ENCODE measurements at places on chromosomes 1 and 21.

DNA sequence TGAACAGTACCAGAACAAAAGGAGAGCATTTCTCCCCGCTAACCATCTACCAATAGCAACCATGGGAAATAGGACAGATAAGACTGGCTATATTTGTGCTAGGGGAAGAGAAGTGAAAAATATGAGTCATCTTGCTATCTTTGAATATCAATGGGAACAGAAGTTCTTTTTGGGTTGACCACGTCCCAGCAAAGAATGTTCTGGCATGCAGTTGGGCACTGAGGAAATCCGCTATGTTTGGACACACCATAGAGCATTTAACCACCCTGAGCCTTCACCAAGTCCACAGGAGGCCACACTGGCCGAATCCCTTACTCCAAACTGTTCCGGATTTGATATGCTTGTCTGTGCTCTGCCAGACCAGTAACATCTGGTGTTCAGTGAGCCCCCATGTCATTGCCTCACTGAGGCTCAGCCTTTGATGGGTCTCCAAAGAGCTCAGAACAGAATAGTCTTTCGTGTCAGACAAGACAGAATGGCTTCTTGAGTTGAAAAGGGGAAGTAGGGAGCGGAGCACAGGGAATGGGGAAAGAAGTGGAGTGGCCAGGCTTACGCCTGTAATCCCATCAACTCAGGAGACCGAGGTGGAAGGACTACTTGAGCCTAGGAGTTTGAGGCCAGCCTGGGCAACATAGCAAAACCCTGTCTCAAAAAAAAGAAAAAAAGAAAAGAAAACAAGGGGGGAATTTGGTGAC is 81.4 kb downstream of the SMYD2 start:
- DNase-seq = no peak

DNA sequence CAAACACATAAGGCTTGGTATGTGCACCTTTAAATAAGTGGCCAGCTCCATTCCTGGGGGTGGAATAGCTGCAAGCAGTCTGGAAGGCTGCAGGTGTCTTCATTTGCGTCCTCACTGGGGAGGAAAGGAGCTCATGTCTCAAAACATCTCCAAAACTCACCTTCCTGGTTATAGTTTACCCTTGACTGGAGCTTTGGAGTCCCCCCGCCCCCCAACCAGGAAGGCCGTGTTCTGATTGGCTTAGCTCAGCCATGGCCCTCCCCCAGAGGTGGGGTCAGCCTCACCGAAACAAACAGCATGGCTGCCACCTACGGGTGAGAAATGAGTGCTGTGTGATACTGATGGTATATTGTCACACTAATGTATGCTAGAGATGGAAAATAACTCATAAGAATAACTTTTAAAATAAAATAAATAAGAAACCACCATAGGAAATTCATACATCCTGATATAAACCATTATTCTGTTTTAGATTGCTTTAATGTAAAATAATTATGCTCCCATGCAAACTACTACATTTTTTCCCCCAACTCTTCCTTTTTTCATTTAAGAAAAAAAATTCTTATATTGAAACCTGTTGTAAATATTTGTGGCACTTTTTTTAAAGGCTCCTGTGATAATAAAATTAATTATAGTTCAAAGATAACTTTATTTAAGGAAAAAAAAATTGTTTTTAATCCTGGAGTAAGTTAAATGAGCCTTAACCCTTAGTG is 90.8 kb downstream of the ZP4 start:
- DNase-seq = peak; percentile 50

- no peak for DNase-seq
These were observed 475.5 kb downstream of the NPHP4 start for GRCh38 chr1:5516756-5517155.

DNA sequence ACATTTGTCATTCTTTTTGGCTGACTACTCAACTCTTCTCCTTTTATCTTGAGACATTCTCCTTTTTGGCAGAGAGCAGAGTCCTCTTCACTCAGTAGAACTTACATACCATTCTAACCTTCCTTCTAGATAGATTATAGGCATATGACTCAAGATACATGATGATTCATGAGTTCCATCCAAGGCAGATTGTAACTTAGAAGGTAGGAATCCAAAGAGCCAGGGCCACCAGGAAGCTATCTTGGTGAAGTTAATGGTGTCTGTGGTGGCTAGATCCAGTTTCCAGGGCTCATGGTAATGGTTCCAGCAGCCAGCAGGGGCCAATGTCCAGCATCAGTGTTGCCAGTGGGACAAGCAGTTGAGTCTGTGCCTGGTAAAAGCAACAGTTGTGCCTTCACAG is 76.1 kb upstream of the KIAA0040 start:
- no peak for DNase-seq

DNA sequence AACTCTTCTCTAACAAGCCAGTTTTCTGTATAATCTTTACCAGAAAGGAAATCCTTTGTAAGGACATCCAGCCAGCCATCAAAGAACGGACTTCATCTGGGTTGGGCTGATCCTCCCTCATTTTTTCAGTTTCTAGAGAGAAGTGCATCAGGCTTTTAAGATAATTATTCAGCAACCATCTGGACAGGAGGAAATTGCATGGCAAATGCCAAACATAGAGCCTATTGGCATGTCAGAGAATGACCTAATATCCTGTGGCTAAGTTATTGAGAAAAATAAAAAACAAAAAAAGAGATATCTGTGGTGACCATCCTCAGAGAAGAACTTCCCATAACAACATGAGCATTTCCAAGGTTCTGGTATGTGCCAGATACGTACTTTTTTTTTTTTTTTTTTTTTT is 74.9 kb upstream of the BEND5 start:
- no peak for DNase-seq

DNA sequence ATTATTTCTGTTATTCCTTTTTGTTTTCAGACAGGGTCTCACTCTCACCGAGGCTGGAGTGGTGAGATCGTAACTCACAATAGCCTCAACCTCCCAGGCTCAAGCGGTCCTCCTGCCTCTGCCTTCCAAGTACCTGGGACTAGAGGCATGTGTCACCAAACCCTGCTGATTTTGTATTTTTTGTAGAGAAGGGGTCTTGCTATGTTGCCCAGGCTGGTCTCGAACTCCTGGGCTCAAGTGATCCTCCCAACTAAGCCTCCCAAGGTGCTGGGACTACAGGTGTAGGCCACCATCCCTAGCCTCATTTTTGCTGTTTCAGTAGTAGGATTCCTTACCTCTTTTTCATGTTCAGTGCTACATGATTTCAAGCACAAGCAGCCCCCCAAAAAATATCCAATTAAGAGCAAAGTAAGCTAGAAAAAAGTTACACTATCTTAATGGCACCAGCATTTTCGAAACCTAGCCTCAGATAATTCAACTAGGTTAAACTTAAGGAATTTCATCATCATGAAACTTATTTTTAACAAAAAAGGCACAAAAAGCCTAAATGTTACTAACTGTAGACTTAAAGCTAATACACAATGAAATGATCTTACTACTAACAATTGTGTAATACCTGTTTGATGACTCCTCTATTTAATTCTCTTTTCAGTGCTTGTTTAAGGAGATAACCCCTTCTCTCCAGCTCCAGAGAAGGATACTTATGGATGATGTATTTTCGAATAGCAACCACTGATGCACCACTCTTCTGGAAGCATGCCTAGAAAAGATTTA is 16.6 kb downstream of the HP1BP3 start:
- DNase-seq = no peak

DNA sequence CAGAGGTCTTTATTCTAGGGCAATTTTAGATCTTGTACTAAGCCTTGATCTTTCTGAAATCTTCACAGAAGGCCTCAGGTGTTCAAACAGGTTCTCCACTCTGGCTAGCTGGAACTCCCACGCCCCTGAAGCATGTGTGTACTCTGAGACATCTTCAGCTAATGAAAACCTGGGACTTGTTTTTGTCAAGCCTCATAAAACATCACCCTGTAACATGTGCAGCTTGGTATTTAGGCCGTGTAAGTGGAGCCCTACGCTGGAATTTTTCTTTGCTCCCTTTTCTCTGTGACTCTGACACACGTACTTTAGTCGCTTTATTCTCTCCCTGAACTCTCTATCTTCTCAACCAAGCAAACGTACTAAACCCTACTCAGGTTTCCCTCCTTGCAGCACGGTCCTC is 701.9 kb upstream of the ZP4 start:
- no peak for DNase-seq

DNA sequence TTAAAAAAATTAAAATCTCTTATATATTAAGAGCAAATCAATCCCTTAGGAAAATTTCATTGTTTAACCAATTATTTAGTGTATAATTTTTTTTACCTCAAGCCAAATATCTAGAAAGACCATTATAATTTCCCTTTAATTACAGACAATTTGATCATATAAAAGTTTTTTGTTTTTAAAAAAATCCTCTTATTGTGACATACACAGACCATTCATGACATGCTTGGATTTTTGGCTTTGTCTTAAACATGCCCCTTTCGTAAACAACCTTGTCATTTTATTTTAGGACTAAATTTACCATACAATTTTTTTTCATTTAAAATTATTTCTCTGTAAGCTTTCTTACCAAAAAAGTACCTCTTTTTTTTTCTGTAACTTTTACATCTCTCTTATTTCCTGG is 14.2 kb upstream of the CYP4B1 start:
- DNase-seq = no peak

DNA sequence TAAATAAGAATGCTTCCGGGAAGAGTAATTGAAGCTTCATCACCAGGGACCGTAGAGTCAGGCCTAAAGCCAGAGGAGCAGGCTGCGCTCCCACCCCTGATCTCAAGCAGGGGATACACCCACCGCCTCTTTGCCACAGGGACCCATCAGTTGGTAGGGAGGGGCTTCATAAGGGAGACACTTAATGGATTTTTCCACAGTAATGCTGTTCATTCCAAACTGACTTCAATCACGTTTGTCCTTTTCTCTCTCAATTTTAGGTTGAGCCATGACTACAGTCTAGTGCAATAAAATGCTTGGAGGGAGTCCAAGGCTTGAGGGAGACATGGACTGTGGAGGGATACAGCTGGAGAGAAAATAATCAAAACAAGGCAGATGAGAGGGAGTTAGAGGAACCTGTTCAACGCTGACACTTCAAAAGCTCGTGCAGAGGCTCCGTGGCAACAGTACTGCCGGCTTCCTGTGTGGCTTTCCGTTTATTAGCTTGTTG is 111.5 kb downstream of the SEC16B start:
- DNase-seq = peak; percentile 69

DNA sequence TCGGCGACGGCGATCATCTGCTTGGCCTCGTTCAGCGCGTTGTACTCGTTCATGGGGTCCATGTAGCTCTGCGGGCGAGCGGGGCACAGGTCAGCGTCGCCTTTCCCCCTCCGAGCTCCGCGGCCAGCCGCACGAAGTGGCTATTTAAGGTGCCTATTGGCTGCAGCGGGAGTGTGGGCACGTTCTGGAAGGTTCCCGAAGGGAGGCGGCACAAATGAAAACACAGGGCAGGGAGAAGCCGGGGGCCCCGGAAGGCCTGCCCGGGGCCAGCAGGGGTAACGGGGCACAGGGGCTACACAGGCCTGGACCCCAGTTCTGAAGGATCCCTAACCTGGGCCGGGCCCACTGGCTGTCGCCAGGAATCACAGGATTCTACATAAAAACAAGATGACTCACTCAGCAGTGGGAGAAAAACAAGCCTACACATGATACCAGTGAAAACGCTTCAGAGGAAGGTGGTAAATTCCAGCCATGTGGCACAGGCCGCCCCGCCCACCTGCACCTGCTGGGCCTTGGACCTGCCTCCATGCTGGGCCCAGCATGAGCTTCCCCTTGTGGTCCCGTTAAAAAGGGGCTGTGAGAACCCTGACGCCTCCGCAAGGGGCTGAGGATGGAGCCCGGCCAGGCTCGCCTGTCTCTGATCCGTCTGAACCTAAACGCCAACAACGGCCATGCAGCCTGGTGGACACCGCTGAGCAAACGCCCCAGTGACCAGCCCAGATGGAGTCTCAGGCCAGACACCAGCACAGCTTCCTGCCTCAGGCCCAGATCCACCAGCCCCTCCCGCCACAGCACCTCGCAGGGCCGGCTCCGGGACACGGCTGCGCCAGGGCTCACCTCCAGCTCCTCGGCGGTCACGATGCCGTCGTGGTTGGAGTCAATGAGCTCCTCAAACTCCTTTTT is 3.9 kb upstream of the TNFRSF4 start:
- DNase-seq = no peak

DNA sequence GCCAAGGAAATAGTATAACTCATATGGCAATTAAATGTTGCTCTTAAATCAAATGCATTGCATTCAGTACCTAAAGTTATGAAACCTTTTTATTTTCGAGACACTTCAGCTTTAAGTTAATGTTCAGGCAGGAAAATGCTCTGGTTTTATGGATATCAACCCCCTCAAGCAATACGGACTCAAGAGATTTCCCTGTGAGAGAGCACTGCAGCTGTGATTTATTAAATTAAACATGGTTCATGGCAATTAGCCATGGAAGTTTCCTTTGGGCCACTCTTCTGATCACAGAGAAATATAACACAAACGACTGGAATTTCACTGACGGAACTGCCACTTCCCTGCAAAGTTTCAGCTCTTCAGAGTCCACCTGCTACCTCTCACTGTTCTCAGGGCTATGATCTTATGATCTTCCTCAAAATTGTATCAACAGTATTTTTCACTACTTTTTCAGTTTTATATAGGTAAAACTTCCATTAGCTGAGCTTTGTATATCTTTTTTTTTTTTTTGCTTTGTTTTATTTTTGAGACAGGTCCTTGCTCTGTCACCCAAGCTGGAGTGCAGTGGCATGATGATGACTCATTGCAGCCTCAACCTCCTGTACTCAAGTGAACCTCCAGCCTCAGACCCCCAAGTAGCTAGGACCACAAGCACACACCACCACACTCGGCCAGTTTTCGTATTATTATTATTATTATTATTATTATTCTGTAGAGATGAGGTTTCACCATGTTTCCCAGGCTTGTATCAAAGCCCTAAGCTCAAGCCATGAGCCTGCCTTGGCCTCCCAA is 923.1 kb upstream of the TMPRSS15 start:
- no peak for DNase-seq

DNA sequence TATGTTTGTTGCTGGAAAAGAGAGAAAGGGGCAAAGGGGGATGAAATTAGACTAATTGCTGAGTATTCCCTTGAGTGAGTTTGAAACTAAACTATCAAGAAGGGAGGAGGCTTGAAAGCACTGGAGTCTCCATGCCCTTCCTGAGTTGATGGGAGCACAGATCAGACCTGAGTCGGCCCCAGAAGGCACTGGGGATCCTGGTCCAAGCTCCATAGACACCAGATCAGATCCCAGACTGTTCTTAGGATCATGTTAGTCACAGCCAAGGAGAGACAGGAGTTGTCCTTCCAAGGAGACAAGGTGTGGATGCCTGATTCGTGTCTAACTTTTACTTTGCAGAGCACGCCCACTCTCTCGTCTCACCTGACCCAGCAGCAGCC is 152.3 kb downstream of the NR5A2 start:
- DNase-seq = no peak

Measured in left hindlimb (tissue), 1 donor.